ENCODE measurements at places on chromosomes 11 and 22.

GRCh38 chr11:47161134-47161854 lies 15.4 kb downstream of the ARFGAP2 start:
- peak; percentile 68 for DNase-seq

DNA sequence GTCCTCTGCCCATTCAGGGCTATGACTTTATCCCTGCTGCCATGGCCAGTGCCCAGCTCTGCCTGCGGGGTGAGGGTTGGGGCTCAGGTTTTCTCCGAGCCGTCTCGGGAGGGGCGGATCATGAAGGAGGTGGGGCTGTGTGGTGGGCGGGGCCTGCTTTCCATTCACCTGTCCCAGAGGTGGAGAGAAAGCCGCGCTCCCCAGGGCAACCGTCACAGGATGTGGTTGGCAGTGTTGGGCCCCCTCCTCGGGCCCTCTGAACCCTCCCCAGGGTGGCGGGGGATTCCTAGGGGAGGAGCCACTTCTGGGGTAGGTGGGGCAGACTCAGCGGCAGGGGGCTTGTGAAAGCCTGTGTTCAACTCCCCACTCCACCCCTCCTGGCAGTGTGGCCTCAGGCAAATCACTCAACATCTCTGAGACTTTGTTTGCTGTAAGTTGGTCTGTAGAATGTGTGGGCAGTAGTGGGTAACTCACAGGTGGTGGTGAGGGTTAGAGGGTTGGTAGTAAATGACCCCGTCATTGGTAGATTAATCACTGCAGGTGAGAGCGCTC lies 50.3 kb downstream of the CD6 start:
- DNase-seq, result no peak

DNA sequence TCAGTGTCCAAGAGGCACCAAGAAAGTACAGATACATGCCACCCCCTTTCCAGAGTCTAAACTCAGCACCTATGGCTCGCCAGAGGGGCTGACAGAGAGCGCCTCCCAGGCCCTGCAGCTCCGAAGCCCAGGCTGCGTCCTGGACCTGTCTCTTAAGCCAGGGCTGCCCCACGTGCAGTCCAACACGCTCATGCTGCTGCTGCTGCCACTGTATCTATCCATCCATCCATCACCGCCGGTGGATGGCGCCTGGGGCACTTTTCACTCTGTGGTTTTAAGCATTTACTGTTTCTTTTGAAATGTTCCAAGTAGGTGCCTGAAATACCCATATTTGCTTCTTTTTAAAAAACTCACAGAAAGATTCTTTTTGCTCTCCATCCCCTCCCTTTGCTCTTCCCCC lies 41.8 kb downstream of the MACROD1 start:
- DNase-seq, result peak; percentile 11

GRCh38 chr11:2248242-2248641 lies 22.1 kb downstream of the ASCL2 start:
- DNase-seq, result no peak

GRCh38 chr11:44530413-44531115 lies 34.9 kb upstream of the CD82 start:
- DNase-seq, result no peak
